ENCODE measurements at places on chromosomes 11 and 22.

- DNase-seq: no peak
Observed at GRCh38 chr11:134543241-134543640, 131.2 kb upstream of the B3GAT1 start.

- no peak for DNase-seq
Observed at GRCh38 chr11:61873588-61874376, 17.6 kb downstream of the FADS3 start.

DNA sequence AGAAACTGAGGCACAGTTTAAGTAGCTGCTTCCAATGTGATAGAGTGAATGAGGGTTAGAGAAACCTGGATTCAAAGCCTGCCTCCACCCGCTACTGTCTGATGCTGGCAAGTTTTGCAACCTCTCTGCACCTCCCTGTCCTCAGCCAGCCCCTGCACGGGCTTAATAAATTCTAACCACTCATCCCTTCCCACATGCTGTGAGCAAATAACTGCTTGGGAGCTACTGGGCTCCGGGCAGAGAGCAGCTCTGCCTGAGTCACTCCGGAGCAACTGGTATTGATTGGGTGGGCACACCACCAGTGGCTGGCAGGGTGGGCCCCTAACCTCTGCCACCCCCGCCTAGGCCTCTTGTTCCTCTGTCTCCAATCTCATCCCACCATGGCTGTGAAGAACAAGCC is 104.3 kb upstream of the SYT13 start:
- no peak for DNase-seq

GRCh38 chr11:41237382-41237781 is 222.1 kb downstream of the LRRC4C start:
- no peak for DNase-seq

GRCh38 chr11:17443000-17443399 is 33.6 kb downstream of the ABCC8 start:
- DNase-seq: no peak

- DNase-seq: no peak
Observed at GRCh38 chr11:100208207-100208606, 478.9 kb upstream of the ARHGAP42 start.

DNA sequence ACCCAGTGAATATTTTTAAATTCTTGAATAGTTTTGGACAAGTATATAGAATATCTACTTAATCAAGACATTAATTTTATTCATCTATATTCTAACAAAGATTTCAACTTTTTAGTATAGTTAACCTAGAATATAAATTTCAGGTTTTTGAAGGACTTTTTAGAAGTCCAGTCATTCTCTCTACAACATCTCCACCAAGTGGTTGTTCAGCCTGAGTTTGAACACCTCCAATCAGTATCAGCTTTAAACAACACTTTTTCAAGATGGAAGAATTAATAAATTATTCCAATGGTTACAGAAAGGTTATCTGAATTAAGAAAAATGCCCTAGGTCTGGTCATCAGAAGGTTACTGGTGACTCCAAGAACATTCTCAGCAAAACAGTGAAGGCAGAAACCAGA is 31.8 kb downstream of the EIF3M start:
- DNase-seq: no peak

GRCh38 chr22:18024956-18025720 is 777 bp upstream of the MICAL3 start:
- no peak for DNase-seq

DNA sequence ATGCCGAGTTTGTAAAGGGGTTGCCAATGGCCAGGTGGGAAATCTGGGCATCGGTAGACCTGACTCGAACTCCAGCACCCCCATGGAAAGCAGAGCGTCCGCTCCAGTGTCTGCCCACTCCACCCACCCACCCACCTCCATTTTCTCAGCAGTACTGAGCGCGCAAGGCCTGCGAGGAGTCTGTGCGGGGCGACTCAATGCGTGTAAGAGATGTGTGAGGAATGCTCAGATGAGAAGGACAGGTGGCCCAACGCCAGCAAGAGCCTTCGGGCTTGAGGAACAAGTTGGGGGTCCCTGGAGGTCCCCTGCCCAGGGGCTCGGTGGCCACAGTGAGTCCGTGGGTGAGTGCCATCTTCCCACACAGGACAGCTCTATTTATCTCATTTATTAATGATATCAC is 50.6 kb downstream of the CERK start:
- no peak for DNase-seq

DNA sequence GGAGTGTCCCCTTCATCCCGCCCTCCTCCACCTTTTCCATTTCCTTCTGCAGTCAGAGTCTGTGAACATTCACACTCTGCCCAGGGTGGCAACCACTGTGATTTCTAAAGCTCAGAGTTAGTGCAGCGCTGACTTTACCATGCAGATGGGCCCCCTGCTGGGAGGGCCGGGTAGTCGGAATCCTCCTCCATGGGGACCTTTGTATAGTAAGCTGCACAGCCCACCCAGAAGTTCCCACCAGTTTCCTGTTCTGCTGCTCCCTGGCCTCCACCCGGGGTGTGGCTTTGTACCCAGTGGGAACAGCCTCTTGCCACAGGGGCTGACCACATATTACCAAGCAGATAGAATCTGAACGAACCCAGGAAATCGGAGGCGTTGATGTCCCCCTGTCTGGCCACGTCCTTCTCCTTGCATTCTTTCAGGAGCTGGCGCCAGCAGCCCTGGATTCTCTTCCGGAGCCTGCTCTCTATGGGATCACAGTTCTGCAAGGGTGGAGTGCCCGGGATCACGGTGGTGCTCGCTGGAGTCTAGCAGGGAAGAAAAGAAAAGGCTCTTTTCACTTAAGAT is 125.3 kb downstream of the MPPED1 start:
- DNase-seq: no peak

DNA sequence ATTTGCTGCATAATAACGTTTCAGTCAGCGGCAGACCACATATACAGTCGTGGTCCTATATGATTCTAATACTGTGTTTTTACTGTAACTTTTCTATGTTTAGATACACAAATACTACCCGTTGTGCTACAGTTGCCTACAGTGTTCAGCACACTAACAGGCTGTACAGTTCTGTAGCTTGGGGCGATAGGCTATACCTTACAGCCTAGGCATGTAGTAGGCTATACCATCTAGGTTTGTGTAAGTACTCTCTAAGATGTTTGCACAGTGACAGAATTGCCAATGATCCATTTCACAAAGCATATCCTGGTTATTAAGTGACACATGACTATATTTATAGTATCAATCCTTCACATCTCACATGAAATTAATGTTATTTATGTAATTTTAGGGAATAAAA is 78.2 kb downstream of the YAP1 start:
- no peak for DNase-seq

DNA sequence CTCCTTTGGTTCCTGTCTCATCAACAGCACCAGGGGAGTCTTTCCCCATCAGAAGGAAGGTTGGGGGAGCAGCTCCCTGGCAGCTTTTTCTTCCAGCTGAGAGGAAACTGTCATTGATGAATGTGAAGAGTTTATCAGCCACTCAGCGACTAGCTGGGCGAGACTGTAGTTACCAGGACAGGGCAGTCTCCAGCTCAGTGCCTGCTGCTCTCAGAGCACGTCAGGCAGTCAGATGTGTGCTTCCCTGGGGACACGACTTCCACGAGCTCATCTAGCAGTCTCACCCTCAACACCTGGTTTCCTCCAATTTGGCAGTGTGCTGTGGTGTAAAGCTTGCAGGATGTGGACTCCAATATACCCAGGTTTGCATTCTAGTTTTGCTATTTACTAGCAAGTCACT is 12.5 kb upstream of the C1QTNF4 start:
- no peak for DNase-seq

GRCh38 chr11:8867931-8868631 is 42.9 kb upstream of the AKIP1 start:
- no peak for DNase-seq

GRCh38 chr11:128964463-128964930 is 21.8 kb upstream of the TP53AIP1 start:
- no peak for DNase-seq

DNA sequence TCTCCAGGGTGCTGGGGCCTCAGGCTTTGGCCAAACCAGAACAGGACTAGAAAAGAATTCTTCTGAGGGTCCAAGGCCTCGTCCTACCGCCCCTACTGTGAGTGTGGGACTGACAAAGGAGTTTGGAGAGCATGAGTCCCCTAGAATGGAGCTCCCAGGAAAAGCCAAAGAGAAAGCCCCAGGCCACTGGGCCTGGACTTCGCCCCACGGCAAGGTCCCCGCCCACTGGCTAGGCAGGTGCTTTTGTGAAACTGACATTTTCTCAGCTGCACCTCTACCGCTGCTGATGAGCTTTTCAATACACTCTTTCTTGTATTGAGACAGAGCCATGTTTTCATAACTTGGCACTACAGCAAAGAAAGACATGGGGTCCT is 9.7 kb upstream of the FGF3 start:
- DNase-seq: no peak

- peak; percentile 71 for DNase-seq
Observed at GRCh38 chr22:50305923-50306566, 1.4 kb downstream of the PLXNB2 start.

DNA sequence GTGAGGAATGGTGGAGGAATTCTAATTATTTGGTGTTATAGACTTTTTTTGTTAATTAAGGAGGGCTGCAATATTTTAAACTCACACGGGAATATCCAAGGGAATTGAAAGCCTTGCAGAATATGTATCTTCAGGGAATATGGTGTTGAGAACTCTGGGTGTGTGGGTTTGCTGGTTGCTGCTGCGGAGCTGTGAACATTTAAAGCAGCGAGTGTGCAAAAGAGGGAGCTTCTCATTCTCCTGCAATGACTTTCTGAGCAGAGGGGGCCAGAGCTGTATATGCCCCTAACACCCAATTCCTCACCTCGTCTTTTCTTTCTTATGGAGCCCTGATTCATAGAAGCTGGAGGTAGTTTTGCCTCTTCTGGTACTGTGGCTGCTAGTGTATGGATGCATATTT is 217.7 kb downstream of the HIPK3 start:
- no peak for DNase-seq

GRCh38 chr11:1117992-1118391 is 39.8 kb upstream of the MUC5AC start:
- no peak for DNase-seq

DNA sequence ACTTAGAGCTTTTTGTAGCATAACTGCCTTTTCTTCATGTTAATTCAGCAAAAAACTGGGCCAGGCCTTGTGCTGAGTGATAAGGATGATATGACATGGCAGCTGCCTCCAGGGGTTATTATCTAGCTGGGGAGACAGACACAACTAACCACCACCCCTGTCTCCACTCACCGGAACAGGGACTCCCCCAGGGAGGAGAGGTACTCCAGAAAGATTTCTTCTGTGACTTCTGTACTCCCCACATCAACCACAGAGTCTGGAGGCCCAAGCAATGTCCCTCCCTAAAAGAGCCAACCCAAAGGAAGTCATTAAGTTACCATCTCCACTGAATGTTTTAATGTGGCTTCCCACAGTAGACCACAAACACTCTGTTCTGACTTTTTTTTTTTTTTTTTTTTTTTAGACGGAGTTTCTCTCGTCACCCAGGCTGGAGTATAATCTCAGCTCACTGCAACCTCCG is 14.3 kb upstream of the PMM1 start:
- no peak for DNase-seq

GRCh38 chr11:6307876-6308275 is 12.4 kb downstream of the CAVIN3 start:
- no peak for DNase-seq

- no peak for DNase-seq
Observed at GRCh38 chr22:44738347-44738715, 14.0 kb upstream of the ARHGAP8 start.

DNA sequence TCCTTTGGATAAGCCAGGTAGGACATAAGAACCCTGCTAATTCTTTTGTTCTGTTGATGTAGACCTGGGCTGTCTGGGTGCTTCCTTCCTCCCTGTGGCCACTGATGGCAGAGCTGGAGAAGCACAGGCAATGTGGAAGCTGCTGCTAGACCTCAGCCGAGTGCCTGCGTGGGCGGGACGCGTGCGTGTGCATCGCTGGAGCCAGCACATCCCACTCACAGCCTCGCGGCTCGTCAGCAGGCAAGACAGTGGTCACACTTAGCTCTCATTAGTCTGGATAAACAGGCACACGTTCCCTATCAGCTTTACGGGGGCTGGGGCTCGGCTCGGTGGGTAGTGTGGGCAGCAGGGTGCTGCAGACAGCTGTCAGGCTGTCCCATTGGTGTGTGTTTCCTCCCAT is 155.7 kb downstream of the GRIK4 start:
- no peak for DNase-seq

DNA sequence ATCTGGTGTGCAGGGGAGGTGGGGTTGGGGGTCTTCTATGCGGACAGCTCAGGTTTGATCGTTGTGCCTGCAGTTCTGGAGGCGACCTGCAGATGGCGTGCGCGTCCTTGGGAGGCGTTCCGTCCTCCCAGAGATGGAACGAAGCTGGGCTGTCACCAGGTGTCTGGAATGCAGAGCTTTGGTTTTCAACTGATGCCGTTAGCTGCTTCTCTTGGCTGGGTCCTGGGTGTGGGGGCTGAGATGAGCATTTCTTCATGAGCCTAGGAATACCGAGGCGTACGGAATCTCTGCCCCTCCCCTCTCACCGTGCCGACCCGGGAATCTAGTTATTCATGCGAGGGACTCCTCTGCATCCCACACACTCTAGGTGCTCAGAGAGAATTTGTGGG is 98.6 kb downstream of the CEP164 start:
- DNase-seq: peak; percentile 69

- DNase-seq: no peak
Observed at GRCh38 chr11:74397501-74398243, 561 bp downstream of the PGM2L1 start.

GRCh38 chr11:80559942-80560341 is 1119.1 kb upstream of the TENM4 start:
- DNase-seq: no peak

- no peak for DNase-seq
Observed at GRCh38 chr11:60182541-60183330, at the start of gene MS4A6A. MS4A6A (minus strand) TSS chr11:60183083; CDS start chr11:60181727, 1,356 bp downstream.

- no peak for DNase-seq
Observed at GRCh38 chr11:68845351-68846002, 3.8 kb upstream of the CPT1A start.

GRCh38 chr11:73206801-73207200 is 11.3 kb upstream of the P2RY2 start:
- no peak for DNase-seq

- no peak for DNase-seq
Observed at GRCh38 chr11:121253951-121254350, 38.6 kb upstream of the SC5D start.

- peak; percentile 55 for DNase-seq
Observed at GRCh38 chr11:19428206-19429002, 187.7 kb upstream of the E2F8 start.

GRCh38 chr22:41038732-41039131 is 53.7 kb upstream of the EP300 start:
- no peak for DNase-seq

GRCh38 chr11:75561426-75562047 is 516 bp upstream of the SERPINH1 start:
- no peak for DNase-seq

GRCh38 chr11:121904148-121904547 is 211.9 kb downstream of the BLID start:
- no peak for DNase-seq

- no peak for DNase-seq
Observed at GRCh38 chr11:114346709-114347141, 50.5 kb downstream of the NNMT start.

DNA sequence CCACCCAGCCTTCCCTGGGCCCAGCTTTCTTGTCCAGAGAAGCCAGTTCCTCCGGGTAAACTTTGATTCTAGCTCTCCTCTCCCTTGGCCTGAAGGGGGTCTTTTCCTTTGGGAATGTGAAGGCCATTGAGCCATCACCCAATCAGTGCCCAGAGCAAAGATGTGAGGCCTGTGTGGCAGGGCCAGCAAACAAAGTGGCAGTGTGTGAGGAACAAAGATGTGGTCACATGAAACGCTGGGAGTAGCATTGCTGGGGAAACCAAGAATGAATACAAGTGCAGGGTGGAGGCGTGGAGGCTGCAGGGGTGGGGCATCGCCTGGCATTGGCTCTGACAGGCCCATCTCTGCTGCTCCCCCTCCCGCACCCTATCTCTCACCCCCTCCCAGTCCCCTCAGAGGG is 91.9 kb upstream of the BID start:
- no peak for DNase-seq
